ENCODE measurements at places on chromosomes 11 and 22. TPM values are rescaled to one million over a fixed set of nuclear protein-coding genes. Genes with fewer than 3 reads are reported as not detected.

DNA sequence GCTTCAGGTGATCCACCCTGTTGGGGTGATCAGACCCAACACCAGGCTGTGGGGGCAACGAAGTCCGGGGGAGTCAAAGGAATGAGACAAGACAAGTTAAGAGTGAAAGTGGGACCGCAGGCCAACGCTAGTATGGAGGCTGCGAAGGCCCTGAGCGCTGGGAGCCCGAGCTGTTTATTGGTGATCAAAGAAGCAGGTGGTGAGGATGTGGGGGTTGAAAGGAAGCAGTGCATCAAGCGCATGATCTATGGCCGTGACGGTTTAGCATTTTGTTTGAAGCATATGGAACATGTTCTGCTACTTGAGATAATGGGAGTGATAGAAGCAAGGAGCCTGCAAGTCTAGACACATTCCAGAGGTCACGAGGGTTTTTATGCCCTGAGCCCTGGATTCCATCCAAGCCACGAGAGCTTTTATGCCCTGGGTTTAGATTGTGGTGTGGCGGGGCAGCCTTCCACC lies 49.5 kb downstream of the MCHR1 start:
- H3K27ac ChIP-seq = peak overlapping the region; percentile 4
- H3K4me3 ChIP-seq = no peak overlapping the region
- no peaks in the 10 kb centered on the region for H3K4me1 ChIP-seq
- H3K36me3 ChIP-seq = no peaks in the 10 kb centered on the region
- H3K27me3 ChIP-seq = no peaks in the 10 kb centered on the region

- no peak overlapping the region for H3K27ac ChIP-seq
- H3K4me3 ChIP-seq = no peak overlapping the region
- no peaks in the 10 kb centered on the region for H3K27me3 ChIP-seq
- no peaks in the 10 kb centered on the region for H3K4me1 ChIP-seq
- DNase-seq = no peak
- H3K36me3 ChIP-seq = no peaks in the 10 kb centered on the region
These were observed 159.5 kb upstream of the NCAM1 start for GRCh38 chr11:112801817-112802088.

- H3K4me3 ChIP-seq = no peak overlapping the region
- H3K27ac ChIP-seq = no peak overlapping the region
- no peaks in the 10 kb centered on the region for H3K27me3 ChIP-seq
- no peaks in the 10 kb centered on the region for H3K36me3 ChIP-seq
- H3K4me1 ChIP-seq = no peaks in the 10 kb centered on the region
These were observed 14.0 kb downstream of the LAYN start for GRCh38 chr11:111554532-111554931.

SAA4 gene
- not detected for total RNA-seq

BRD1 gene
- 34.1 TPM for total RNA-seq

Data from breast epithelium (tissue), 4 donors.